ENCODE measurements at places on chromosomes 16 and 17.
A peak's percentile ranks its signal among the peaks of the same experiment; 100 is the strongest.

- no peak for DNase-seq
These were observed 65.7 kb downstream of the ARSG start for GRCh38 chr17:68356949-68357455.

- DNase-seq: no peak
These were observed 93.5 kb downstream of the CDYL2 start for GRCh38 chr16:80710918-80711317.

- DNase-seq: no peak
These were observed 45.0 kb downstream of the KCNJ16 start for GRCh38 chr17:70119983-70120382.

- DNase-seq: no peak
These were observed 9.2 kb downstream of the PRPSAP2 start for GRCh38 chr17:18866866-18867813.

DNA sequence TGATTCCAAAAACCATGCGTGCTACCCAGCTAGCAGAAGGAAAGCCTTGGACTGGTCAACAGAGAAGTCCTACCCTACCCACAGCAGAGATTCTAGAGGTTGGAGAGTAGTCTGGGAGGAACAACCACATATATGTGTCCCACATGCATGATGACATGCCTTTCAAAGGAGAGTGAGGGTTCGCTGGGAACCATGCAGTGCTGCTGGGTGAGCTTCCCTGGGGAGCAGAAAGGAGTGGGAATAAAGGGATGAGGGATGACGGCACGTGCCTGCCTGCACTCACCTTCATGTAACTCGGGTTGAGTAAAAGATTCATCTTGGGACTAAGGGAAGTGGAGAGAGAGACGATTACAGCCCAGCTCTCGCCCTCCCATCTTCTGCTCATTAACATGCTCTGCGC, 9.8 kb downstream of the CPSF4L start:
- no peak for DNase-seq

DNA sequence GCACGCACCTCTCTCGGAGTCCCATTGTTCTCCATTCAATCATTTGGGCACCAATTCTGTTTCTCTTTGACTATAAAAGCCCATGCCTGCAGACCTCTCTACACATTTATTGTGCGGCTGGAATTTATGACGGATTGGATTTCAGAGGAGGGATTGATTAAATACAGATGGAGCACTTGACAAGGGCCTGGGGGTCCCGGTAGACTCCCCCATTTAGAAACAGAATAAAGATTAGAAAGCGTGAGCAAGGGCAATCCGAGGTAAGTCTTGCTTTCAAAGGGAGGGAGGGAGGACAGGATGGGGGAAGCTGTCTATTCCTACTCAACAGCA, 15.1 kb upstream of the PITPNM3 start:
- no peak for DNase-seq

- DNase-seq: no peak
These were observed 118.4 kb upstream of the HSBP1 start for GRCh38 chr16:83689385-83689831.

DNA sequence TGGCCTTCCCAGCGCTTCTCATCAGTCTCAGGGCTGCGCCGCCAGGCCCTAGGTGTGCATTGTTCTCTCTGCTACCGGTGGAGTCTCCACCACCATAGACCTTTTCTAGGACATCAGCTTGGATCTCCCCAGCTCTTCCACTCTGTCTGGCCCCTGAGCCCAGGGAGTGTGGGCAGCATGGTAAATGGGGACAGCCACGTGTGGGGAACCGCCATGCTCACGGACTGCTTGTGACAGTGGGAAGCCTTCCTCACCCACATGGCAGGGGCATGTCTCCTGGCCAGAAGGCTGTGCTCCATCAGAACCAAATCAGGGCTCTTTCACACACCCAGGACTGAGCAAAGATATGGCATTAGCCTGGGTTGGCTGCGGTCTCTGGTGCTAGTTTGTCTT, 51.3 kb downstream of the TNFRSF13B start:
- DNase-seq: no peak

DNA sequence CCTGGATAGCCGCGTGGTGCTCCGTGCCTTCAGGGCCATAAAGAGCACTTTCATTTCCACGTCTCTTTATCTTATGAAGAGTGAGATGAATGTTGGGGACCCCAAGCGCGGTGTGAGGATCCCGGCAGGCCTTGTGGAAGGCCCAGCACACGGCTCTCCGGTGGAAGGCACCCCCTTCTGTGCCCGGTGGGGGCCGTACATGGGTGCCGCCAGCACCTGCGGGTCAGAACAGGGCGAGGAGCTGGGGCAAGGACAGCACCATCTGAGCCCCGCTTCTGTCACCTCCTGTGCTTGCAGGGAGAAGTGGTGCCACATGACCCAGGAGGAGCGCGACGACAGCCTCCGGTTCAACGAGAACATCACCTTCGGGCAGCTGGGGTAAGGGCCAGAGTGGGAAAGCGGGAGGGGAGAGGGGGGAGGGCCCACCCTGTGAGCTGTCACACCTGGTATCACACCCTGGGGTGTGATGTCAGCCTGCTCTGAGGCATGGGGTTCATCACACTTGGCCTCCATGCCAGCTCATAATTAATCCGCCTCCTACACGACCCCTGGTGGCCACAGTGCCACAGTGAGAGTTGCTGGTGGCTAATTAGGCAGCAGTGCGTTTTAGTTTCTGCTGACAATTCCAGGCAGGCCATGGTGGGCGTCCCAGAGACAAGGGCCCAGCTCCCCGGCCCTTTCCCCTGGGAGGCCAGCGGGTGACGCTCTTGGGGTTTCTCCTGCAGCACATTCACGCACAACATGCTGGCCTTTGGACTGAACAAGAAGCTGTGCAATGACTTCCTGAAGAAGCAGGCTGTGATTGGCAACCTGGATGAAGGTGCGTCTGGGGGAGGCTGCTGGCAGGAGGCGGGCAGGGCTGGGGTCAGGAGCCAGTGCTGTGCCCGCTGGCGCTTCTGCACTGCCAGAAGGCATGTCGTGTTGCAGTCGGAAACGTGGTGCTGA, 25.7 kb downstream of the CIBAR2 start:
- DNase-seq: peak; percentile 59

- no peak for DNase-seq
These were observed 27.4 kb upstream of the SSTR2 start for GRCh38 chr17:73137376-73137775.

- no peak for DNase-seq
These were observed 272.0 kb downstream of the MAF start for GRCh38 chr16:79328402-79329165.

DNA sequence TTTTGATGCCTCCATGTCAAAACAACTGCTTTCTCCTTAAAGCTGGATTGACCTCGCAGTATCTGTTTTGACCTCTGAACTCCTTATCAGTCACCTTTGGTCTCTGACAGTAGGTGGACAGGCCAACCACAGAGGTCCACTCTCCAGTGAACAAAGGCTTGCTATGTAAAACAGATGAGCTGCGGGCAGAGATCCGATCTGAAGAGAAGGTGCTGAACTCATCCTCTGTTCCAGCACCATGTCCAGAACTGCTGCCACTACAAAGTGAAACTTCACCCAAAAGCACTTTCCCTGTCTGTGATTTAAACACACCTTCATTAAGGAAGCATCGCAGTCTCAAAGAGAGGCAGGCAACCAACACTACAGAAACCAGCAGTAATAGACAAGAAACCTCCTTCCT, 117.3 kb upstream of the CORO6 start:
- DNase-seq: no peak

DNA sequence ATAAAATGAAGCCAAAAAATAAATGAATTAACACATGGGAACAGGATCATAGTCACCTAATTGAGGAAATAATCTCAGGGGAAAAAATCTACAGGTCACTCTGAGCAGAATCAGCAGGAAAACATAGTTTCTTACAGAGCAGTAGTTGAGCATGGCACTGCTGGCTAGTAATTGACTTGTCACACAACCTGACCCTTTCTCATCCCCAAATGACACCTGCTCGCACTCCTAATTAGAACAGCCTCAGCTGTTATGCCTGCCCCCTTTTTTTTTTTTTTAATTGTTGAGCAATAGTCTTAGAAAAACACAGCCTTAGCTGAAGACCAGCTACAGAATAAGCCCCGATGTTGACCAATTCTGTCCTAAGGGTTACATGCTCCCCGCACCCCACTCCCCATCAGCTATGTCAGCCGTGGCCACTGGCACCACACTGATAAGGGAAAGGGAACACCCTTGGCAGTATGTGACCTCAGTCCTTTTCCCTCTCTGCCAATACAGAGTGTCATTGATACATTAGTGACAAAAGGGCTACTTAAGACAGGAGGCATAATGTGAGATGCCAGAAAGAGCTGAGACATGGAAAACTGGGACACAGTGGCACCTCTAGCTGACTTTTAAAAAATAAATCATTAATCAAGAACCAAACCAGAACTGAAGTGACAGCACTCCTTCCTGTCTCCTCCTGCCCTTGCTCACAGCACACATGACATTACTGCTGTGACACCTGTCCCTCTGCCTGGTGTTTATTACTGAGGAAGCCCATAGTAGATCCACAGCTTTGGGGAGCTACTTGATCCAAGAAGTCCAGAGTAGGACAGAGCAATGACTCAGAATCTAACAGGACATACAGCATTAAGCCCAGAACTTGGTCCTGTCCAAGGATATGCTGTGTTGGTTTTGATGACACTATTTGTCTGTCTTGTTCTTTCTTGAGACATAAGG, 41.7 kb downstream of the WDR59 start:
- DNase-seq: no peak

DNA sequence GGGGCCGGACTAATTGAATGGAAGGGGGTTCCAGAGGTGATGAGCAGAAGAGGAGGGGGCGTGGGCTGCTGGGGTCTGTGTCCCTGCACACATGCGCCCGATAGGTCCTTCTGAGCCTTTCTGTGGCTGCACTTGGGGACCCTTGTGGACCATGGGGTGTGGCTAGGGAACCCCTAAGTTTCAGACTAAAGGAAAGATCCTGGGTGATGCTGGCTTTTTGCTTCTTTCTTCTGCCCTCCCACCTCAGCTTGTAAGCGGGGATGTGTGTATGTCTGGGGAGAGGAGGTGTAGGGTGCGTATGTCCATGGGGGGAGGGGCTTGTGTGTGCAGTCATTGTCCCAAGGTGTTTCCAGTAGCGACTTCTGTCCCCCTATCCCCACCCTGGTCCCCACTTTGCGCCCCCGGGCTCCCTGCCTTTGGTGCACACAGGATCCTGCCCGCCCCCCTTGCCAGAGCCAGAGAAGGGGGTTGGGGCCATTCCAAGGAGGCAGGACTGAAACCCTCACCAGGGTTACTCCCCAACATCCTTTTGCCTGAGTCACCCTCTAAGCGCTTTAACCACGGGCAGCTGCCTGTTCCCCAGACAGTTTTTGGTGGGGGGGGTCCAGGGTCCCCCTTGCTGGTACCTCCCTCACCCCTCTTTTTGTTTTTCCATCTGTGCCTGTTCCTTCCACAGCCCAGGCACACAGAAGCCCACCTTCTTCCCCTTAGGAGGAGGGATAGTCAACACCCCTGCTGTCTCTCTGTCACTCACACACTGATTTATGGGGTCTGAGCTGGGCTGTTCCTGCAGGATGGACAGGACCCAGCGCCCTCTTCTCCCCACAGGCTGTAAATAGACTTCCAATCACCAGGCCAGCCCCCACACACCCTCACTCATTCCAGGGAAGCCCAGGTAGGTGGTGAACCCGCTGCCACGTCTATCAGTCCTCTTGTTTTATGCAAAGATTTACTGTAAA, 83.2 kb downstream of the ARHGAP23 start:
- DNase-seq: no peak

GRCh38 chr17:14797801-14798200, 467.3 kb downstream of the PMP22 start:
- DNase-seq: no peak

DNA sequence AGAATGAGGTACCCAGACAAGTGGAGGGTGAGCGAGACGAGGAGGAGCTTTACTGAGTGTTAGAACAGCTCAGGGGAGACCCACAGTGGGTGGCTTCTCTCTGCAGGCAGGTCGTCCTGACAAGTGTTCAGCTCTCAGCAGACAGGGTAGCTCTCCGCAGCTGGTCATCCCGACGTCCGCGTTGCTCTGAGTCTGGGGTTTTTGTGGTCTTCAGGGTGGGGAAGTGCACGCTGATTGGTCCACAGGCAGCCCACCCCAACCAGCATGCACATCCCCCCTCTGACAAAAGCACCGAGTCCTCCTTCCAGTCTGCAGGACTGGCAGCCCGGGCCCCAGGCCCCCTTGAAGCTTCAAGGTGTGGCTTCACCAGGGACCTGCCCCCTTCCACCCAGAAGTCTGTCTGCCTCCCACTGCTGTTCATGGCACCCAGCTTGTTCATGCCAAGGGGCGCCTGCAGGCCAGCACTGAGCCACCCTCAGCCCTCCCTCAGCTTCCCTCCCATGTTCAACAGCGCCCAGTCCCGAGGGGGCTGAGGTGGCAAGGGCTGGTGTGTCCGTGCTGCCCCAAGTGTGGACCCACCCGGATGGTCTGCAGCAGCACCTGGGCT, 19.9 kb upstream of the WDR45B start:
- no peak for DNase-seq

All from stimulated activated CD4-positive, alpha-beta T cell treated with anti-CD3 and anti-CD28 coated beads, Interleukin-1b, Interleukin-23, amount 100 ng/mL, for 1 hour (primary cell).